Inflammatory macrophage treated with lipopolysaccharide for 1 hour (primary cell): ENCODE measurements at places on chromosomes 2 and 18.
A peak's percentile ranks its signal among the peaks of the same experiment; 100 is the strongest.

DNA sequence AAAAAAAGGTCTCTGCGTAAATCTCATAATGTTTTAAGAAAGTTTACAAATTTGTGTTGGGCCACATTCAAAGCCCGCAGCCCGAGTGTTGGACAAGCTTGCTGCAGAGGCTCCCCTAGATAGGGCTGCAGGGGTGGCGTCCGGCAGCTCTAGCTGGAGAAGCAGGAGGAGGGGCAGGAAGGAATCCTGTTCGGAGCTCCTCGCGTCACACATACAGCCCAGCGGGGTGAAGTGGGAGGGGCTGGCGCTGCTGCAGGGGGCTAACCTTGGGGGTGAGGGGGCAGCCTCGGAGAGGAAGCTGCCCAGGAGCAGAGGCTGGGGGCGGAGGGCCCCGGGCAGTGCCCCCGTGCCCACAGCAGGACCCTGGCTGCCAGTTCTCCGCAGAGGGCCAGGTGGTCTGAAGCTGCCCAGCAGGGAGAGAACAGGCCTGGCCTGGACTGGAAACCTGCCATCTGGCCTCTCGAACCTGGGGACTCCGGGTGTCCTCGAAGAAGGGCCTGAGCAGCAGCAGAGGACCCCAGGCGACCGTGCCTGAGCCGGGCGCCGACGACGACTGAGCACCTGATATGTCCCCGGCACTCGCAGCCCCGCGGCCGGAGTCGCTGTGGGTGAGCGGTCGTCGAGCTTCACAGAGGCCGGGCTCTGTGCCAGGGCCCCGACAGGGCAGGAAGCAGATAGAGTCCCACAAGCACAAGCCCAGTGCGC, 2.6 kb upstream of the GPR35 start:
- no peak for DNase-seq

DNA sequence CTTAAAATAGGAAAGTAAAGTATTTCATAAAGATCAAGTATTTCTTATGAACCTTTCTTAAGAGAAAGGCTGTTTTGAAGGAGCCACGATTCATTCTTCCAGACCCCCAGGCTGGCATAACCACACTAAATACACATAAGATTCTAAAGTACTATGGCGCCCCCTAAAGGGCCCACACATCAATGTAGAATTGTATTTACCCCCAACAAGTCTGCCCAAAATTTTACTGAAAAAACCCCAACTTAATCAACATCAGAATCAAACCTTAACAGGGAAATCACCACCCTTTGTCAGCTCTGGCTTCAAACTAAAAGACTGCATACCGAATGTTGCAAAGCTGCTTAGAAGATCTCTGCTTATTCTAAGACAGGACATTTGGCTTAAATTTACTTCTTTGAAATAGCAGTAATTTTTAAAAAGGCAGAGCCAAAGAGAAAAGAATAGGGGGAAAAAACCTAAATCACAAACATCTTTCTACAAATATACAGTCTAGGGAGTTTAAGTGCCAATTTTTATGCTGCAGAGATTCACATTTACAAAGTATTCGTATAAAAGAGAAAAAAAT, 20.4 kb upstream of the BCL2 start:
- DNase-seq, result peak; percentile 25

GRCh38 chr2:24559473-24560113, 68.5 kb downstream of the NCOA1 start:
- no peak for DNase-seq

DNA sequence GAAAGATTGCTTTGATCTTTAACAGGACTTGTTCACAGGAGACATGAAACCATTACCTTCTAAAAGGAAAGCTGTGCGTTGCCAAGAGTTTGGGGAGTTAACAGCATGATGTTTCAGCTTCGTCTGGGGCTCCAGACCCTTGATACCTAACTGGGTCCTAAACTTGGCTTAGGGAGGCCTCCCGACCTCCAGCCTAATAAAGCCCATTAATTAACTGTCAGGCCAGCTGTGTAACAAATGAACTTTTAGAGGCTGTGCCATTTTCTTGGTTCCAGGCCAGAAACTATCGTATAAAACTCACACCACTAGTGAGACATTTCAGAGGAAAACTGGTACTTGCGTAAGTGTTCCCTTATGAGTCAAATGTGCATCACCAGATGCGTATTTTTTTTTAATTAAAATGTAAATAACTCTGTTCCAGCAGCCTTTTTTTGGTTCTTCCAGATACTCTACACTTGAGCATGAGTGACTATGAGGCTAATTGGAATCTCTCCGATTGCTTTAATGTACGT, 236.5 kb downstream of the BCL2 start:
- DNase-seq, result peak; percentile 22

DNA sequence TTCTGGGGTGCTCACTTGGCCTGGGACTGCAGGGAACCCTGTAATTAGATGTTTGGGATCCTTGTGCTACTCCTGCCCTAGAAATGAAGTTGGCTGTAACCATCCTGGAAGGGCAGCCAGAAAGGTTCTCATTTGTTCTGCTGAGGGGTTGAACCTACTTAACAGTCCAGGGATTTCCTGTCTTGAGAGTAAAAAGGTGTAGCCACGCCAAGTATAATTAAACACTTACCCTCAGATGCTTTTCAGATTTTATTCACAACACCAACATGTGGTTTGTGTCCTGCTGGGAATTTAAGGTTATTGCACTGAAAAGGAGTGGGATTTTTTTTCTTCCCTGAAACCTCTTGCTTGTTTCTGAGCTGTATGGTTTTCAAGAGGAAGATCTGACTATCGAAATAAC, 222.4 kb upstream of the APCDD1 start:
- DNase-seq, result no peak

- no peak for DNase-seq
These were observed 143.9 kb downstream of the MYT1L start for GRCh38 chr2:2187196-2187595.

- DNase-seq, result no peak
These were observed 13.0 kb downstream of the IL18R1 start for GRCh38 chr2:102368461-102369109.

DNA sequence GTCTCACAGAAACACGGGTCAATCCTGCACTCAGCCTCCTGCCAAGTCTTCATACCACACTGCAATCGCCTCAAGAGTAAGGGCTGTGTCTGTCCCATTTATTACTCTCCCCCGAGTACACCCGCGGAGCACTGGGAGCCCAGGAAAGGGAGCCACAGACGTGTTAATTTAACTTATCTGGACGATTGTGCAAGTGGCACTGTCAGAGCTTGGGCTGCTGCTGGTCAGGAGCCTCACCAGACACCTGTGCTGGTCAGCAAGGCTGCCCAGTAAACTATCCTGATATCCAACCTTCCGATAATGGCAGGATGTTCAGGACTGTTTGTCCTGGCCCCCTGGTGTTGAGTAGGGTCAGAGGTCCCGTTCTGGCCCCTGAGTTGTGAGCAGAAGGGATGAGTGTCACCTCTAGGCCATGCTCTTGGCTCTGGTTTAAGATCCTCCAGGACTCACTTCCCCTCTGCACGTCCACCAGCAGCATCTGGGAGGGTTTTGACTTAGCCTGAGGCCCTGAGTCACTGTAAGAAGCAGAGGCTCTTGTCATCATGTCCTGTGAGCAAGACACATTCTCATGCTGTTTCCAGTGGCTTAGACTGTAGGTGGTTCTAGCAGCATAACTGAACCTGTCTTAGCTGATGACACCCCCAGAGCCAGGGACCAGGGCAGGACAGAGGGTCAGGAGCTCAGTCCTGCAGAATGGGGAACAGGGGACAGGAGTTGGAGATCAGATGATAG, 82.5 kb upstream of the ARL4C start:
- no peak for DNase-seq

DNA sequence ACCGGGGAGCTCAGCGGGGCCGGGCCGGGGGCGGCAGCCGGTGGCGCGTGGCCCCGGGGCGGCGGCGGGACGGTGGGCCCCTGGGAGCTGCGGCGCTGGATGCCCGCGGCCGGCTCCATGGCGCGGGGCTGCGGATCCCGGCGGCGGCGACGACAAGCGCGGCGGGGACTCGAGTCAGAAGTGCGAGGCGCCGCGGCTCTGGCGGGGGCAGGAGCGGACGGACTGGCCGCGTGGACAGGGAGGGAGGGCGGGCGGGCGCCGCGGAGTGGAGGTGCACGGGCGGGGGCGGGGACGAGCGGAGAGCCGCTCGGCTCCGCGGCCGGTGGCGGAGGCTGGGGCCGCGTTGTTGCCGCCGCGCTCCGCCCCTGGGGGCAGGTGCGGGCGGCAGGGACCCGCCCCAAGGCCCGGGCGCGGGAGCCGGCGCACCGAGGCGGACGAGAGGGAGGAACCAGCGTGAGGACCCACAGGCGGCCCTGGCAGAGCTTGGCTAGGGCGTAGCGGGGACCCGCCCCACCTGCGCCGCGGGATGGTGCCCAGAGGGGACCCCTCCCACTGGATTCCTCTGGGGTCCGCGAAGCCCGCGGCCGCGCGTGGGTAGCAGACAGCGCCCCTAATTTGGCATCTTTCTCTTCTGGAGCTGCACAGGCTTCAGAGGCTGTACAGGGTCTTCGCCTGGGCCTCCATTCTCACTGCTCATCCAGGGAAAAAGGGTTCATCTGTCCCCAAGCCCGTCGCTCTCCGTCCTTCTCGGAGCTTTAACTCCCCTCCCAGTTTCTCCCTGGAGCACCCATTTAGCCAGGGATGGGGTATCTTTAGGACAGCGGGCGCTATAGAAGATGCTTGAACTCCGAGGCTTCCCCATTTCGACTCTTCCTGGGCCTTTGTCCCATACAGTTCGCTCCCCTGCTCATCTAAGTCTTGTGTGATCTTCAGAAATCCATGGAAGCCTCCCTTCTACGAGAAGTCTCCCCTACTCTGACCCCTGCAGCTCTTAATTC, at the start of gene TMEM163:
Gene TMEM163, minus strand, starts transcription at position 184 of the 998 bp plus-strand sequence.
- DNase-seq, result no peak

GRCh38 chr2:181178823-181179412, 198.5 kb downstream of the UBE2E3 start:
- peak; percentile 47 for DNase-seq

DNA sequence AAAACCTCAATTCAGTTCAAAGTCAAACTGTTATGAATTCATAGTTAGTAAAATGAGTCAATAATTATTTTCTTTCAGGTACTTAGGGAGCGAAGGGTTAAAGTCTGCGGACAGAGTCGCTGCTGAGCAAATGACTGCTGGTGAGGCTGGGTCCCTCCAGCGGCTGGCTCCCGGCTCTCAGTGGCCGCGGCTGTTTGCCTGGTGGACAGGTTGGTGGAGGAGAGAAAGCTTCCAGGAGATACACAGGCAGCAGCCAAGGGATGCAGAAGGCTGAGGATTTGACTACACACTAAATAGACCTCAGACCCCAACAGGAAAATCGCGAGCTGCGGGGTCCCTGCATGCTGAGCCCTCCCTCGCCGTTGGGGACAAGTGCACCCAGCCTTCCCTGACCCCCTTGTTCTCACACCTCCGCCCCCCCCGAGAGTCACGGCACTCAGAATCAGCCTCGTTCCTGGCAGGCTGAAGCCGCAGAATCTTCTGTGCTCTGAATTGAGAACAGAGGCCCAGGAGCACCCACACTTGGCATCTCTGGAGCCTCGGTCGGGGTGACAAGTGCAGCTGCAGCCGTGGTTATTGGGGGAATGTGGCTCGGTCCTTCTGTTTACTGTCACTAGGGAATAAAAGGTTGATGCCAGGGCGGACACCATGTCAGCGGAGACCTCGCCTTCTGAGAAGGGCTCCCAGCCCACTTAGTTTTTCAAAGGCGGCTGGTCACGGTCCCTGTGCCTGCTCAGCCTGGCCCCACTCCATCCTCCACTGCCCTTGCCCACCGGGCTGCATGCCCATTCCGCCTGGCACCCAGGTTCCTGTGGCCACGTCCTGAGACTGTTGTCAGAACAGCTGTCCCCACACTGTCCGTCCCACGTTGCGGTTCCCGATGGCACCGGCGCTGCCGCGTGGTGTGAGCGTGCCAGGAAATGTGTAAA, 74.0 kb downstream of the SLC66A2 start:
- no peak for DNase-seq
